Thoracic aorta (tissue), 2 donors: ENCODE measurements at places on chromosomes 5 and 9. TPM values are rescaled to one million over a fixed set of nuclear protein-coding genes. Genes with fewer than 3 reads are reported as not detected.

The SAXO1 gene
- 1.8 TPM for total RNA-seq

DNA sequence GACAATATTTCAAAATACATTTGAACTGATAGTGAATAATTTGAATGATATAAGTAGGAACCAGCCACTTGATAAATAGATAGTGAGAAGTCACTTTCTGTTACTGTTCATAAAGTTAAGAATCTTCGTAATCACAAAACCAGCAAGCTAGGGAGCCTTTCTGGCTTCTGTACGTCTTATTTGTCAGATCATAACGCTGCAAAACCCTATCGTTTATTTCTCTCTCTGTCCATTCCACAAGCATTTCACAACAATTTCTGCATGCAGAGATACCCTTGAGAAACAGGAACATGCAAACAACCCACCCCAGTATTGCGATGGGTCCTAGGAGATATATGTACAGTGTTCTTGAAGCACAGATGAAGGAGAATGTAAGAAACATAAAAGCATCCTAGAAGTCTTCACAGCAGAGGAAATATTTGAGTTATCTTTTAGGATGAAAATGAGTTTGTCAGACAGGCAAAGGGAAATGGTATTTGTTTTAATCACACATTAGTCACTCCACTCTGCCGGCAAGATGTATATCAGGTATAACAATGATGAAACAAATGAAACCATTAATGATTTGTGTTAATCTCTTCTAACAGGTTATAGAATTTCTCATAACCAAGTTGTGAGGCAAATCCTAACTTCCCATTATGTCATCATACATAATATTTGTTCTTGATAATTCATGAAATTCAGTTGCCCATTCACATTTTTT is 668.7 kb upstream of the FTMT start:
- no peak for DNase-seq

The B4GALT7 gene
- total RNA-seq, result 17.8 TPM

GRCh38 chr5:31996909-31997308 is 177.2 kb downstream of the GOLPH3 start:
- DNase-seq, result no peak

The CD74 gene
- total RNA-seq, result 1,048 TPM

- DNase-seq, result no peak
Measured at GRCh38 chr5:149294872-149295829, 23.5 kb downstream of the AFAP1L1 start.

DNA sequence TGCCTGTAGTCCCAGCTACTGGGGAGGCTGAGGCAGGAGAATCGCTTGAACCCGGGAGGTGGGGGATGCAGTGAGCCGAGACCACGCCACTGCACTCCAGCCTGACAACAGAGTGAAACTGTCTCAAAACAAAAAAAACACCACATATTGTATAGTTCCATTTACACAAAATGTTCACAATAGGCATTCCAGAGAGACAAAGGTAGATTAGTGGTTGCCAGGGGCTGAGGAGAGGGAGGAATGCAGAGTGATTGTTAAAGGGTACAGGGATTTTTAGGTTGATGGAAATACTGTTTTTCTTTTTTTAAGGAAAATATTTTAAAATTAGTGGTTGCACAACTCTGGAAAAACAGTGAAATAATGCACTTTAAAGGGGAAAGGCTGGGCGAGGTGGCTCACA is 19.6 kb downstream of the ETF1 start:
- DNase-seq, result no peak

The ENTREP1 gene
- total RNA-seq, result 2.1 TPM

The BTNL8 gene
- not detected for total RNA-seq
